ENCODE measurements at places on chromosomes 4 and X. TPM values are rescaled to one million over a fixed set of nuclear protein-coding genes. Genes with fewer than 3 reads are reported as not detected.
A peak's percentile ranks its signal among the peaks of the same experiment; 100 is the strongest.

DNA sequence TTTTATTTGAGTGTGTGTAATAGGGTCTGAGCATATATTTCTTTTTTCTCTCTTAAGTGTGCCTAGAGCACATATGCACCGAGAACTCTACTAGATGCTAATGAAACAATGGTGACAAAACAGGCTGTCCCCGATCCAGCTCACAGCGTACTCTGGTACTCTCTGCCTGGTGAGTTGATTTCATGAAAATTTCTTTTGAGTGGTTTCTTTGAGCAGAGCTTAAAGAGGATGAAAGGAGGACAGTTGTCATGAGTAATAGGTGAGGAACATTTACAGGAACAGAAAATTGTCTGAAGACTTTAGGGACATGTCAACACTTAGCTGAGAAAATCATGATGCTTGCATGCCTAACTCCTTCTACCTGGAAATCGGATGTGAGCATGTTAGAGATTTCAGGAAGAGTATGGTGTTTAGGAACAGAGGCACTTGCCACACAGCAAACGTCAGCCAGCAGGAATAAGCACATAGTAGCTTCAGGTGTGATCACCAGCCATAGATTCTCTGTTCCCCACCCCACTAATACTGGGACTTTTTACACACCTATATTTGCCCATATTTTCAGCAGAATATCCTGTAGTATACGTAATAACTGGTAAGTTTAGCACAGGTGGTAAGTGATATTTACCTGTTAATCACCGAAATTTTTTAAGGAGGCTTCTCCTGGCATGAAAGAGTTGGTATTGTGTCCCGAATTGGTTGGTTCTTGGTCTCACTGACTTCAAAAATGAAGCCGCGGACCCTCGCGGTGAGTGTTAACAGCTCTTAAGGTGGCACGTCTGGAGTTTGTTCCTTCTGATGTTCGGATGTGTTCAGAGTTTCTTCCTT, 111.1 kb downstream of the ZNF330 start:
- DNase-seq, result no peak

- DNase-seq, result no peak
Observed at GRCh38 chr4:158016511-158016910, 156.3 kb downstream of the GASK1B start.

GRCh38 chr4:80798082-80798481, 232.4 kb upstream of the BMP3 start:
- DNase-seq, result no peak

DNA sequence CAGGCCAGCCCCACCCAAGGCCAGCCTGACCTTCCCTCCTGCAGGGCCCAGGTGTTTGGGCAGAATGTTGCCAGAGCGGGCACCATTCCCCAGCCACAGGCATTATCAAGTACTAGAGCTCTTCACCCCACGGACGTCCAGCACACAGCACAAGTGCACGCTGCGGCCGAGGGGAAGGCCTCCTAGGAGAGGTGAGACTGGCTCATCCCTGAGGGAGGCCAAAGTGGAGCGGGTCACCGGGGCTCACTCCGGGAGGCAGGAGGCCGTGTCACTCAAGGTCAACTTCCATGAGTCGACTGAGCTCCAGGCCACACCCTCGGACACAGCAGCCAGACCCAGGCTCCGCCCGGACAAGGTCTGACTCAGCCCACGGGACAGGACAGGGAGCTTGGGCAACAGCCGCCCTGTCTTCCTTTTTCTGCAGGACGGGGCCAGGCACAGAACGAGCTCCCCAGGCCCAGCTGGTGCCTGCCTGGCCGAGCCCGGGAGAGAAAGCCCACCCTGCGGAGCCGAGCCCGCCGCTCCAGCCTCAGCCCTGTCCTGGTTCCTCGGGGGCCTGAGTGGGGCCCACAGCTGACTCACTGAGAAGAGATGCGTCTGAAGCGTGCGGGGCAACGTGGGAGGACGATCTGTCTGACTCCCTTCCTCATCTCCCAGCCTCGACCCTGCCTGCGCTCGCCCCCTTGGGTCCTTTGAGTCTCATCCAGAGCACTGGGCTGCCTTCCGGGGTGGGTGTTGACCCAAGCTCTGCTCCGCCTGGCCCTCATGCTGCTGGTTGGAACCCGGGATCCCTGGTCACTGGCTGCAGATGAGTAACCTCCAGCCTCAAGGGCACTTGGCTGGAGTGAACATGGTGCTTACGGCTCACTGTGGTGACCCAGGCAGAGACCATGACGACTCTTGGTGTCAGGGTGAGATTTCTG, 1.6 kb downstream of the SLC49A3 start:
- no peak for DNase-seq

GRCh38 chrX:30812326-30812725, 76.7 kb downstream of the TAB3 start:
- peak; percentile 73 for DNase-seq

DNA sequence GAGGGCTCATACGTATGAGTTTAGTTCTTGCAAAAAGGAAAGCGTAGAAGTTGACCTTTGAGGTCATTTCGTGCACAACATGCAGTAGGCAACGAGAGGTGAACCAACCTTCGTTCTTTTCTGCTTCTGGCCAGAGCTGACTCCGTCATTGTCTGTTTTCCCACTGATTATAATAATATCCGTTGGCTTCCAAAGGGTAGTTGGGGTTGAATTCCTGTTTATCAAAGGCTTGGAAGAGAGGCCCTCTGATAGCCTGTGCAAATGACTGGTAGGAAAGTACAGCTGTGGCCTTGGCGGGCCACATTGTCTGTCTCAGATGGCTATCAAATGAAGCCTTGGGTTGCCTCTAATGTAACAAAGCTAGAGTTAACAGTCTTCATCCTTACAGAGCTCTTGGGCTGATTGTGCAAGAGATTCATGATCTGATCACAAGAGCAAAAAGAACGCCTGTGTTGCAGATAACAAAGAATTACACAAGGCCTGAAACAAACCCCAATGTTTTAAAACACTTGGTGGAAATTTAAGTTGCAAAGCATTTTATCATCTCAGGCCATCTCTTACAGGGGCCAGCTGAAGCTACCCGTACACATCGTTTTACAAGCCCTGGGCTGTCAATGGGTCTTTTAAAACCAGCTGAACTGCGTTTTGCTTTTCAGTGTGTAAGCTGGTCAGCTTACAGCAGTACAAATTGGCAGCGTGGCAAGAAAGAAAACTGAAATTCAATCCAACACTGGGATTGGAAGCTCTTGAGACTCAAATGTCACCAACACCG, 46.1 kb upstream of the FAM9C start:
- DNase-seq, result no peak

DNA sequence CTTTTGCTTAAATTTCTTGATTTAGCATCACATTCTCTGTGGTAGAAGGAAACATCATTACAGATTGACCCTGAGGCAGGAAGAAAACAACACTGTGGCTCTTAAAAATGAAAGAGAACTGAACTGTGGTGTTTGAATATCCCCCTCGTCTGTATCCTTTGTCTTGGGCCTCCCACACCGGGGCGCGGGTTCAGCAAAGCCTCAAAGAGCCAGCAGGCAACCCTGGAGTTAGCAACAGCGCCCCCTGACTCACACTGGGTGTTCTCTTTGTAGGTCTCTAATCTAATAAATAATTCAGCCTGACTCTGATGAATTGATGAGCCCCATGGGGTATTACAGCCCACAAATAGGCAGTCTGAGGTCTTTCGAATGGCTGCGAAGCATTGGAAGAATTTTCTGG, 46.1 kb upstream of the CTSO start:
- peak; percentile 75 for DNase-seq

GRCh38 chr4:32574803-32575202, 1854.6 kb downstream of the PCDH7 start:
- no peak for DNase-seq

Gene RAB40AL
- 0.67 TPM for total RNA-seq

Gene POF1B
- total RNA-seq, result 14.4 TPM

Gene HPRT1
- total RNA-seq, result 17.1 TPM

Gene FABP2
- total RNA-seq, result not detected

Gene SMR3B
- not detected for total RNA-seq

Gene PGAM4
- total RNA-seq, result not detected

Gene TSC22D3
- 266 TPM for total RNA-seq
